ENCODE measurements at places on chromosomes 2 and 18. TPM values are rescaled to one million over a fixed set of nuclear protein-coding genes. Genes with fewer than 3 reads are reported as not detected.

TANC1 gene
- total RNA-seq: 17.0 TPM

DCC gene
- total RNA-seq: 0.21 TPM

CD8B2 gene
- total RNA-seq: not detected

ST6GAL2 gene
- not detected for total RNA-seq

ALLC gene
- total RNA-seq: 0.41 TPM

SCN9A gene
- 1.1 TPM for total RNA-seq

Data from A375 (cell line).